Type B pancreatic cell (in vitro differentiated cells): ENCODE measurements at places on chromosomes 3 and 15. TPM values are rescaled to one million over a fixed set of nuclear protein-coding genes. Genes with fewer than 3 reads are reported as not detected.

ITGA11 gene
- 0.26 and 0.92 TPM in 2 replicates for total RNA-seq

CAV3 gene
- total RNA-seq, result not detected in 2 replicates

- no peak overlapping the region for H3K27ac ChIP-seq
- peak overlapping the region; percentile 23 for H3K4me3 ChIP-seq
- peaks cover 3% of the 10 kb centered on the region for H3K36me3 ChIP-seq
- no peaks in the 10 kb centered on the region for H3K27me3 ChIP-seq
- H3K4me1 ChIP-seq, result peaks cover 5% of the 10 kb centered on the region
Measured at GRCh38 chr15:89898614-89899294, 5.0 kb upstream of the AP3S2 start.

DNA sequence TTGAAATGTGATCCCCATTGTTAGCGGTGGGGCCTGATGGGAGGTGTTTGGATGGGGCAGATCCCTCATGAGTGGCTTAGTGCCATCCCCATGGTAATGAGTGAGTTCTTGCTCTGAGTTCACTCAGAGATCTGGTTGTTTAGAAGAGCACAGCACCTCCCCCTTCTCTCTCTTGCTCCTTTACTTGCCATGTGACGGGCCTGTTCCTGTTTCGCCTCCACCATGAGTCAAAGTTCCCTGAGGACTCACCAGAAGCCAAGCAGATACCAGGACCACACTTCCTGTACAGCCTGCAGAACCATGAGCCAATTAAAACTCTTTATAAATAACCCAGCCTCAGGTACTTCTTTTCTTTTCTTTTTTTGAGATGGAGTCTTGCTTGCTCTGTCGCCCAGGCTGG lies 46.6 kb downstream of the ANP32A start:
- H3K27me3 ChIP-seq, result peaks cover 3% of the 10 kb centered on the region
- peak; percentile 15 for DNase-seq
- peaks cover 10% of the 10 kb centered on the region for H3K4me1 ChIP-seq
- no peak overlapping the region for H3K4me3 ChIP-seq
- H3K27ac ChIP-seq, result no peak overlapping the region
- H3K36me3 ChIP-seq, result peaks cover 16% of the 10 kb centered on the region

SMARCC1 gene
- total RNA-seq, result 147 and 200 TPM in 2 replicates

GOLGA6A gene
- total RNA-seq, result not detected in 2 replicates

GRCh38 chr3:154970797-154971196 lies 109.3 kb upstream of the MME start:
- H3K36me3 ChIP-seq, result no peaks in the 10 kb centered on the region
- no peak for DNase-seq
- H3K4me1 ChIP-seq, result peaks cover 8% of the 10 kb centered on the region
- no peaks in the 10 kb centered on the region for H3K27me3 ChIP-seq
- no peak overlapping the region for H3K27ac ChIP-seq

- H3K36me3 ChIP-seq, result no peaks in the 10 kb centered on the region
- DNase-seq, result no peak
- no peak overlapping the region for H3K4me3 ChIP-seq
- peaks cover 57% of the 10 kb centered on the region for H3K27me3 ChIP-seq
Measured at GRCh38 chr15:76328106-76328696, 8.4 kb upstream of the ISL2 start.

DNA sequence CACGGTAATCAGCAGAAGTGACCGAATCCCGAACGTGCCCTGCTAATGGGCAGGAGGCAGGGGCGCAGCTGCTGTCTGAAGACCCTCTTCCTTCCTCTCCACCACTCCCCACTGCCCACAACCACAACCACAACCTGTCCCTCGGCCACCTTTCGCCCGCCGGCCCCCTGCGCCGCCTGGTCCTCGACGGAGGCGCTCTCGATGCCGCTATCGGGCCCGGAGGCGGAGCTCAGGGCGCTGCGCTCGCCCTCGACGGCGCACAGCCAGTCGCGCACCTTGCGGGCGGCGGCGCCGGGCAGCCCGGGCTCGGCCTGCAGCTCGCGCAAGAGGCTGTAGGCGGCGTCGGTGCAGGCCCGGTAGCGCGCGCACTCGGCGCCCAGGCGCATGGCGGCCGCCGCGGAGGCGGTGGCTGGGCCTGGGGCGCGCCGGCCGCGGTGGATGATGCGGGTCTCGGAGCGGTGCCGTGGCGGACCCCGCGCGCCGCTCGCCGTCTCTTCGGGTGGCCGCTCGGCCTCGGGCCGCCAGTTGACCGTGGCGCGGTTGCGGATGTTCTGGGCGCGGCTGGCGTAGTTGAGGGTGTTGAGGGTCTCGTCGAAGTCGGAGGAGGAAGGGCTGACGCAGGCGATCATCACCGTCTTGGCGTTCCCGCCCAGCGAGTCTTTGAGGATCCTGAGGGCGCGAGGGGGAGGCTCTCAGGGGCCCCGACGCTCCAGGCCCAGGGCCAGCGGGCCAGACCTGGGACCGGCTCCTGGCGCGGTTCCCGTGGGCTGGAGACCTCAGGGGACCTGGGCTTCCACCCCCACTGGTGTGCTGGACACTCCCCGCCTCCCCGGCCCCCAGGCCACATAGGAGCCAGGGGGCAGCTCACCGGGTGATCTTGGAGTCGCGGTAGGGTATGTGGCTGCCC lies 6.9 kb downstream of the KIF7 start:
- H3K4me3 ChIP-seq, result no peak overlapping the region
- H3K36me3 ChIP-seq, result peaks cover 8% of the 10 kb centered on the region
- peaks cover 7% of the 10 kb centered on the region for H3K4me1 ChIP-seq
- H3K27me3 ChIP-seq, result no peaks in the 10 kb centered on the region
- DNase-seq, result no peak

- no peak overlapping the region for H3K27ac ChIP-seq
- no peak overlapping the region for H3K4me3 ChIP-seq
- H3K36me3 ChIP-seq, result peaks cover 21% of the 10 kb centered on the region
- no peaks in the 10 kb centered on the region for H3K27me3 ChIP-seq
- no peaks in the 10 kb centered on the region for H3K4me1 ChIP-seq
Measured at GRCh38 chr15:55942332-55942731, 51.1 kb downstream of the NEDD4 start.

GRCh38 chr15:49366496-49366895 lies 56.5 kb upstream of the FGF7 start:
- H3K4me1 ChIP-seq, result no peaks in the 10 kb centered on the region
- H3K36me3 ChIP-seq, result peaks cover 4% of the 10 kb centered on the region
- DNase-seq, result no peak
- no peak overlapping the region for H3K27ac ChIP-seq
- H3K27me3 ChIP-seq, result no peaks in the 10 kb centered on the region
- H3K4me3 ChIP-seq, result no peak overlapping the region

THSD4 gene
- total RNA-seq, result 23.1 and 43.3 TPM in 2 replicates

GRCh38 chr15:100437261-100437660 lies 91.5 kb downstream of the CERS3 start:
- peaks cover 26% of the 10 kb centered on the region for H3K4me1 ChIP-seq
- H3K27me3 ChIP-seq, result no peaks in the 10 kb centered on the region

DNA sequence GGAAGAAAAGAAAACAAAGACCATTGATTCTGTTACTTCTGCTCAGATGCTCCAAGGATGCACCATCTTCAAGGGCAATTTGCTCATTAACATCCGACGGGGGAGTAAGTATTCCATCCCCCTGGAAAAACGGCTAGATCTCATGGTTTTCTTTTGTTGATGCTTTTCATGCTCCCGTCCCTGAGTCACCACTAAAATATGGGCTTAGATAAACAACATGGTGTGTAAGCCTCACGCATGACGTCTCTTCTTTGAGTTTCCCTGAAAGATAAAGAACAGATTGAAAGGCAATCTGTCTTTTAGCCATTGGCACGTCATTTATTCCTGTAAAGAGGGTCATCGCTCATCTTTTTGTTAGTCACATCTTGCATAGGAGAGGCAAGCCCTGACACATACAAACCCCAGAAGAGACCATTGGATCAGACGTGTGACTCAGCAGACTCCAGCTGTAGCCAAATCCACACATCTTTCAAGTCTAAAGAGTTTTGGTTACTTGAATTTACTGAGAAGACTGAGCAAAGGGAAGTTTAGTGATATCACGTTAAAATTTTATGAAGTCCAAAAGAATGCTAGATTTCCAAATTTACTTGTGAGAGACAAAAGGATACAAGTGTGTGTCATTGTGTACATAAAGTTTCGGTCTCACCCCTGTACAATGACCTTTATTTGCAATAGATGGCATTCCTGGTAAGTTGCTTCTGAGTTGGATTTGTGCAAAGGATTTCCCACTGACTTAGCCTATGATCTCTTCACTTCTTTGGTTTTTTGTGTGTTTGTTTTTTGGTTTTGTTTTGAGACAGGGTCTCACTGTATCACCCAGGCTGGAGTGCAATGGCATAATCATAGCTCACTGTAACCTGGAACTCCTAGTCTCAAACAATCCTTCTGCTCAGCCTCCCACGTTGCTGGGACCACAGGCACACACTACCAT lies 110.5 kb downstream of the PGPEP1L start:
- no peak for DNase-seq
- peaks cover 33% of the 10 kb centered on the region for H3K4me1 ChIP-seq
- no peak overlapping the region for H3K4me3 ChIP-seq
- H3K36me3 ChIP-seq, result peaks cover 24% of the 10 kb centered on the region
- no peaks in the 10 kb centered on the region for H3K27me3 ChIP-seq

DNA sequence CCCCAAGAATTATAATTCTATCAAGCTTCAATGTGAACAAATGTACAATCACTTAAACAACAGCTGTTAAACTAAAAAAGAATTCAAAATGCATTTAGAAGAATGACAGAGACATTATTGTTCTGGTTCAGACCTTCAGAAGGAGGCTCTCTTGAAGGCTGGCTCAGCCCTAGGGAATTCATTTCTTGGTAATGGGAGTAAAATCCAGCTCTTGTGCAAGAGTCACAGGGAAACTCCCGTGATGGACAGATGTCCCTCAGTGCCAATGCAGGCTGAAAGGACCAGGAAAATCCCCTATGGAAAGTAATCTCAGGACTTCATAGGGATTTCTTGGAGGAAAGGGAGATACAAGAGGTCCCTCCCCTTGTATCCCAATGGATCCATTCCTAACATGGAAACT lies 149.9 kb upstream of the STT3B start:
- no peak for DNase-seq
- no peaks in the 10 kb centered on the region for H3K4me1 ChIP-seq
- no peak overlapping the region for H3K27ac ChIP-seq
- peaks cover 3% of the 10 kb centered on the region for H3K27me3 ChIP-seq
- H3K36me3 ChIP-seq, result peaks cover 4% of the 10 kb centered on the region

HHLA2 gene
- total RNA-seq, result 2.3 and 3.9 TPM in 2 replicates

ARL8B gene
- 43.5 and 63.0 TPM in 2 replicates for total RNA-seq

SERINC4 gene
- 0.14 and 0.17 TPM in 2 replicates for total RNA-seq

DNA sequence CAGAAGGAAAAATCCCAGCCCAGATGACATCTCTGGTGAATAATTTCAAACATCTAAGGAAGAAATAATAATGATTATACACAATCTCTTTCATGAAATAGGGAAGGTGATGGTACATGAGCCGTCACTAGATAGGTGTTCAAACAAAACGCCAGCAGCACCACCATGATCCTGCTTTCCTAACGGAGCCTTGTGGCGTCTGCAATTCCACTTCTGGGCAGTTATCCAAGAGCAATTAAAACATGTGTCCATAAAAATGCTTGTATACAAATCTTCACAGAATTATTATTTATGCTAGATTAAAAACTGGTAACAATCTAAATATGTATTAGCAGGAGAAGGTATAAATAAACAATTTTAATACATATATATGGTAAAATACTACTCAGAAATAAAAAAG lies 33.7 kb downstream of the RTP4 start:
- H3K4me3 ChIP-seq, result no peak overlapping the region
- no peak overlapping the region for H3K27ac ChIP-seq
- DNase-seq, result no peak
- no peaks in the 10 kb centered on the region for H3K36me3 ChIP-seq
- no peaks in the 10 kb centered on the region for H3K27me3 ChIP-seq
- peaks cover 3% of the 10 kb centered on the region for H3K4me1 ChIP-seq

DNA sequence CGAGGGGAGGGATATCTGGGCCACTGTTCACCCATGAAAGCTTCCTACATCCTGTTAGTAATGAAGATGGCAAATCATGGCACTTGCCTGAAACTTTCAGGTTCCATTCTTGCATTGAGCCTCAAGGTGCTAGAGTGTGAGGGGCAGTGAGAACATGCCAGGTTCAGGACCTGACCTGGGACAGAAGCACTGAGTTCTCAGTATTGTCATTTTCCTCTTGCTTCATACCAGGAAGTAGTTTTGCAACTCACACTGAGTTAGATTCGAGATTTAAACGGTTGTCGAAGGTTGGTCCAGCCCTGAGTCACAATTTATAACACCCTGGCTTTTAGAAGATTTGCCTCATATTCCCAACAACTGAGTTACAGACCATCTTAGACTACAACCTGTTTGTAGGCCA lies 11.8 kb upstream of the MEIS2 start:
- H3K4me1 ChIP-seq, result peaks cover 49% of the 10 kb centered on the region
- H3K27me3 ChIP-seq, result peaks cover 45% of the 10 kb centered on the region
- H3K27ac ChIP-seq, result peak overlapping the region; percentile 99
- peaks cover 3% of the 10 kb centered on the region for H3K36me3 ChIP-seq

- no peaks in the 10 kb centered on the region for H3K27me3 ChIP-seq
- DNase-seq, result no peak
- no peaks in the 10 kb centered on the region for H3K4me1 ChIP-seq
- H3K27ac ChIP-seq, result no peak overlapping the region
- H3K36me3 ChIP-seq, result no peaks in the 10 kb centered on the region
Measured at GRCh38 chr3:95476534-95476933, 1337.9 kb upstream of the EPHA6 start.

DNA sequence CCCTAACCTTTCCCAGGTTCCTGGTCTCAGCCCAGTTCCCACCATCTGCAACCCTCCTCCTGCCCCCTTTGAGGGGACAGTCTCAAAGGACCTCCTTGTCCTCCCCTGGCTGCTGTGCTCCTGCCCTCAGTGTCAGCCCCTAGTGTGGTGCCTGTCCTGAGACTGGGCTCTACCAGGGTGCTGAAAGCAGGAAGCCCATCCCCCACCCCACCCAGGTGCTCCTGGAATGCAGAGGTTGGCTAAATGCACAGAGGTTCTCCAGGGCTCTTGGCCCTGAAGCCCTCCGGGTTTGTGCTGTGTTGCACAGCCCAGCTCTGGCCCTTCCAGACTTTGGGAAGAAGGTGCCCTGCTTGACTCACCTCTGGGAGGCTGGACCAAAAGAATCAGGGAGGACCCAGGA lies 21.8 kb downstream of the C3orf18 start:
- H3K4me3 ChIP-seq, result no peak overlapping the region
- no peak overlapping the region for H3K27ac ChIP-seq
- peaks cover 8% of the 10 kb centered on the region for H3K27me3 ChIP-seq
- peaks cover 3% of the 10 kb centered on the region for H3K4me1 ChIP-seq
- no peaks in the 10 kb centered on the region for H3K36me3 ChIP-seq

TGM4 gene
- total RNA-seq, result not detected in 2 replicates

DNA sequence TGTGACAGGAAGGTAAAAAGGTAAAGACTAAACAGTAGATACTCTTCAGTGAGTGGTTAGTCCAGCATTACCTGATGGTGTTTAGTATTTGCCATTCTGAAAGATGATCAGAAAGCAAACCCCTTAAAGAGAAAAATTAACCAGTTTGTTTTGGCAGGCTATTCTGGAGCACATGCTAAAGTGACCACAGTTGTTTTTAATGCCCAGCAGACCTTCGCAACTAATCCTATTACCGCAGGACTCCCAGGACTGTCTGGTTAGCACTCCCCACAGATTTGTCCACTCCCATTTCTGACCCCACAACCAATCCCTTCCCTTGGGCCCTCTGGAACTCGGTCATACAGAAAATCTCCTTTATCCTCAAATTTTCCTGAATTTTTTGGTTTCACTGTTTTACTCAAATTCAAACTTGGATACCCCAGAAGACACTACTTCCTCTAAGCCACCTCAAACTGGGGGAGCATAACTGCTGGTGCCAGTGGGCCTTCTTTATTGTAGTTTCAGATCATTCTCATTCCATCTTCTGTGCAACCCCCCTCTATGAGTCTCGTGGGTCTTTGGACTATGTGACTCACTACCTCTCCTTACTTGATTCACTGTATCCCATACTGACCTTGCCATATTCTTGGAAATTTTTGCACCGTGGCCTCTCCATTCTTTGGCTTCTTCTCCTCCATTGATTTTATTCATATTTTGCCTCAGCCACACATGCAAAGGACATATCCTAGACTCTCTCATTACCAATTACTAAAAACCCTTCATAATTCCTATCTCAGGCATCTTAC lies 104.4 kb downstream of the RBMS3 start:
- H3K27ac ChIP-seq, result peak overlapping the region; percentile 7
- H3K27me3 ChIP-seq, result no peaks in the 10 kb centered on the region
- peaks cover 23% of the 10 kb centered on the region for H3K36me3 ChIP-seq
